NCI-H524 (cell line): ENCODE measurements at places on chromosomes 16 and 17.

- no peak for DNase-seq
Measured at GRCh38 chr16:86877835-86878234, 299.5 kb downstream of the FOXL1 start.

GRCh38 chr17:29929006-29929532 lies 959 bp downstream of the SSH2 start:
- DNase-seq, result peak; percentile 80

DNA sequence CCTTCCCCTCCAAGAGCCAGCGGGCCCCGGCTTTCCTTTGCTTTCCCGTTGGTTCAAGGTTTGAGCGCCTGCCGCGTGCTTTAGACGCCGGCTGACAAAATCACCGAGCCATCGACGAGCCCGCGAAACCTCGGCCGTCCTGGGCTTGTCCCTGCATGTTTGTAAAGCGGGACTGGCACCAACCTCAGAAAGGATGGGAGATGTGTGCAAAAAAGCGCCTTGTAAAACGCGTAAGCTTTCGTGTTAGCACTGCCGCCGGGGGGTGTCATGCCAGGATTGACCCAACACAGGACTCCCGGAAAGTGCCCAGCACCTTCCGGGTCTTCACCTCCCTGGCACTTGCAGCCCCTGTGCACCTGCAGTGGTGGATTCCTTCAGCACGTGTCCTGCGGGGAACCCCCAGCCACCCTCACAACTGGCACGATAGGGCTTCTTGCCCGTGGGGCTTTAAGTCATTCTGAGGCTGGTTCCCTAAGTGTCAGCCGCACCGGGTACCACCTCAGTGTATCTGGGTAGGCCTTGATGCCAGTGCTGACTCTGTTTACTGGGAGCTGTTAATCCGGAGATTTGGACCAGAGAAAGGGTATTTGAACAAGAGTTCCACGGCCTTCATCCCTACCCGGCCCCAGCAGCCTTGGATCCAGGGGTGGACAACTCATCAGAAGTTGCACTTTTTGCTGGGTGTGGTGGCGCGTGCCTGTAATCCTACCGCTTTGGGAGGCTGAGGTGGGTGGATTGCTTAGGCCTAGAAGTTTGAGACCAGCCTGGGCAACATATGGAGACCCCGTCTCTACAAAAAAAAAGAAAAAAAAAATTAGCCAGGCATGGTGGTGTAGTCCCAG lies 817 bp downstream of the NDUFAF8 start:
- DNase-seq, result no peak

- no peak for DNase-seq
Measured at GRCh38 chr17:3768341-3768740, 32.6 kb downstream of the ITGAE start.

- no peak for DNase-seq
Measured at GRCh38 chr17:13851889-13852288, 217.4 kb upstream of the COX10 start.

- no peak for DNase-seq
Measured at GRCh38 chr16:49919327-49919726, 63.4 kb upstream of the ZNF423 start.

DNA sequence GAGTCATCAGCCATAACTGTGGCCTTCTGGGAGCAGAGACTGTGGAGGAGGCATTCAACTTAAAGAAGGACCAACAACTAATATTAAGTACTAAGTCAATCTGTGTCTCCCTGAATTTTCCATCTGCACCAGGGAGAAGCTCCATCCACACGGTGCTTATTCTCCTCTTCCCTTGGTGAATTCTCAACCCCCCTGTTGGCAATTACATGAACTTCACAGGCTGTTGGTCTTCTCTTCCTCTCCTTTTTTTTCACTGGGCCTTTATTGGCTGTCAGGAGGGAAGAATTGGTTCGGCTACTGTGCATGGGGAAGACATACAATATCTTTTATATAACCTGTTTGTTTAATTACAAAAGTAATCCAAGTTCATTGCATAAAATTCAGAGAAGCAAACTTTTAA lies 152.8 kb upstream of the IRX6 start:
- DNase-seq, result no peak

DNA sequence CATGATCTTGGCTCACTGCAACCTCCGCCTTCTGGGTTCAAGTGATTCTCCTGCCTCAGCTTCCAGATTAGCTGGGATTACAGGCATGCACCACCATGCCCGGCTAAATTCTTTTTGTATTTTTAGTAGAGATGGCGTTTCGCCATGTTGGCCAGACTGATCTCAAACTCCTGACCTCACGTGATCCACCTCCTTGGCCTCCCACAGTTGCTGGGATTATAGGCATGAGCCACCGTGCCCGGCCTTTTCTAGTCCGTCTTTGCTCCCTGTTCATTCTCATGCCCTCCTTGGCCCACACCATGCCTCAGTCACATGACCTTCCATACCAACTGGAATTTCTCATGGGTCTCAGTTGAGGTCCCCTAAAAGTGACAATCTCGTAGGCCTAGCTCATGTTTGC lies 86.9 kb downstream of the SNX29 start:
- DNase-seq, result no peak

- DNase-seq, result no peak
Measured at GRCh38 chr16:28985211-28986041, 574 bp downstream of the LAT start.

- DNase-seq, result peak; percentile 18
Measured at GRCh38 chr17:41863074-41863848, 2.0 kb downstream of the KLHL11 start.

DNA sequence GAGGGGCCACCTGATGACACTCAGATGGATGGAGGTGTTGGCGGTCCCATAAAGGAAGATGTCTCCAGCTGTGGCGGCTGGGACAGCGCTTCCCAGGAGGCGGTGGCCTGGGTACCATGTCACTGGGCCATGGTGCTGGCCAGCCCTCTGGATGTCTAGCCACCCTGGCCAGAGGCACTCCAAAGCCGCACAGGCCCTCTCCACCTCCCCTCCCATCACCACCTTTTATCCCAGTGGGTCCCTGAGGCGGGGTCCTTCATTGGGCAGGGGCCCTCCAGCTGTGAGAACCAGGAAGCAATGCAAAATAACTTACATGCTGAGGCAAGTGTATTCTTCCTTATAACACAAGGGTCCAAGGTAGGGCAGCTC lies 23.1 kb downstream of the RAB11FIP4 start:
- no peak for DNase-seq
